ENCODE measurements at places on chromosomes 12 and 14.

GRCh38 chr14:53927171-53927570 lies 29.5 kb downstream of the BMP4 start:
- no peak for DNase-seq

DNA sequence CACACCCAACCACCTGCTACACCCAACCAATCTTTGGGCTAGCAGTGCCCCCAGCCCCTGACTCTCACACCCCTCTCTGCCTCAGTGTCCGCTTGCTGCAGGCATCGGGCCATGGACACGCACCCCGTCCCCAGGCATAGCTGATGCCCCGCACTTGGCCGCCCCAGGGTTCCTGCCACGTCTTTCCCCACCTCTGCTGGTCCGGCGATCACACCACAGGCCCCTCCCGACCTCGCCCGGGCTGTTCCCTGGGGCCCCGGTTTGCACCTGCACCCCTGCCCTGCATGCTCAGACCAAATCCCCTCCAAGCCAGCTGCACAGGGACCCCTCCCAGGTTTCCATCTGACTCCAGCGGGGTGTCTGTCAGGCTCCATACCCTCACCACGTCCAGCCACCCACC lies 38.3 kb downstream of the BEGAIN start:
- DNase-seq = no peak

DNA sequence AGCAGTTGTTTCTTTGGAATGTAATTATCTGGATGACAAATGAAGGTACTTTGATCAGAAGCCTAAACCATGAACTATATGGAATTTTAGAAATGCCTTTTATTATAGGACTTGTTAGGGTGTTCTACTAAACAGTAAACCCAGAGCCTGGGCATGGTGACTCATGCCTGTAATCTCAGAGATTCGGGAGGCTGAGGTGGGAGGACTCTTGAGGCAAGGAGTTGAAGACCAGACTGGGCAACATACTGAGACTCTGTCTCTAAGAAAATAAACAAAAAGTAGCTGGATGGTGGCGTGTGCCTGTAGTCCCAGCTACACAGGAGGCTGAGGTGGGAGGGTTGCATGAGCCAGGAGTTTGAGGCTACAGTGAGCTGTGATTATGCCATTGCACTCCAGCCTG lies 23.9 kb downstream of the PALS1 start:
- DNase-seq = no peak

DNA sequence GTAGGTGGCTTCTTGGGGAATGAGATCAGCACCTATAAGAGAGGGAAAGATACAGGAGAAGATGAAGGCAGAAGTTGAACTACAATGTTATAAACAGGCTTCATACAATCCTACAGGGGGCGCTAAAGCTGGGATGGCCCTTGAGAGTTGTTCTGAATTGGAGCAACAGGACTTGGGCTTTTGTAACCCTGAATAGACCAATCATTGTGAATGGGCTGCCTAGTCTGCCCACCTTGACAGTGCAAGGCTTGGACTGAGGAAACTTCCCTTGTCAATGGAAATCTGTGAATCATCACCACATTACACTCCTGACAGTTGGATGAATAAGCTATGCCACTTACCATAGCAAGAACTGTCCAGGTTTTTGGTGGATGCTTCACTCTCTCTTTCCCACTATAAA lies 306.1 kb downstream of the KCNC2 start:
- DNase-seq = no peak

DNA sequence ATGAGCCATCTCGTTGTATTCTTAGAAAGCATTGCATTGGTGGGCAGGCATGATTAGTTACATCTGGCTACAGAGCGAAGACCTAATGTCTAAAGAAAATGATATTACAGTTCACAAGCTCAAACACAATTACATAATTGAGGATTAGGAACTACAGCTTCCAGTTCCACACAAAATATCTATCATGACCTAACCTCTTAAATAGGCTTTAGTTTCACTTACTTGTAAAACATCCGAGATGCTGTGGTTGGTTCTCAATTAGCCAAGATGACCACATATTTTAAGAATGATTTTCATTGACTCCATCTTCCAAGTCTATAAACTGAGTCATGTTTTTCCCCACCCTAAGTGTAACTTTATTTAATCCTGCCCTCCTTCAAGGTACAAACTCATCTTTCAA lies 69.5 kb downstream of the LRIG3 start:
- no peak for DNase-seq

DNA sequence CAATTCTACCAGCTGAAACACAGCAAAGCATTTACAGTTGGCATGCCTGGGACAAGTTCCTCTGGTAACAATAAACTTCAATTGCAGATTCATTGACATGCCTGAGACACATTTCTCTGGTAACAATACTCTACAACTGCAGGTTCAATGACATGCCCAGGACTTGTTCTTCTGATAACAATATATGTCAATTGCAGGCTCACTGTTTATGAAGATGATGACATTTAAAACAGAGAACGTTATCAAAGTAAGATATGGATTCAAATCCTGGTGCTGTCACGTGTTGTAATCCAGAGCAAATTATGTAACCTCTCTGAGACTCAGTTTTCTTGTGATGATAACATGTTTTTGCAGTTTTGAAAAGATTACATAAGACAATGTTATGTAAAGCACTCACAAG lies 20.5 kb downstream of the KITLG start:
- DNase-seq = no peak

DNA sequence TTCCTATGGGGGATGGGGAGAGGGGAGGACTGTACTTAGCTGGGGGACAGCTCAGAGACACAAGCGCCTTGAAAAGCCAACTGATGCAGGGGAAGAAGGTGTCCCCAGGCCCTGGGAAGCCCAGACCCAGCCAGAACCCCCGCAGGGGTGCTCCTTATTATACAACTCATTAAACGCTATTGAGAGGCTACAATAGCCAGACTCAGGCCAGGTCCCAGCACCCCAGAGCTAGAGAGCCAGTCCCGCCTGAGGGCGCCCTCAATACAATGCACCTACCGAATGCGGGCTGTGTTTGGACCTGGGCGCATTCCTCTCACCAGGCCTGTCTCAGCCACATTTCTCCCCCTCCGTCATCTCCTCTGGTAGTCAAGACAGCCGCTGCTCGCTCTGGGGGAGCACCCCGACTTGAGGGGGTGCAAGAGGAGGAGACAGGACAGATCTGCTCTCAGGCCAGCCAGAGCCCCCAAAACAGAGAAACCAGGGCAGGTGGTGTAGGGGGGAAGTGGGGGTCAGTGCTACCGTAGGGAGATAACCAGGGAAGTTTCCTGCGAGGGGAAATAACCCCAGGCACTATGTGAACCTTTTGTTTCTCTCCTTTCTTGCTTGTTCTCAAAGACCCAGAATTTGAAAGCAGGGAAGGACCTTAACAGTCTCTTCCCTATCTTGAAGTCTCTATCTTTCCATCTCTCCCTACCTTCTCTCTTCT lies 6.1 kb upstream of the ASIC1 start:
- no peak for DNase-seq
